ENCODE measurements at places on chromosomes 1 and 21.

- DNase-seq, result no peak
Observed at GRCh38 chr1:119040906-119041305, 52.8 kb upstream of the TBX15 start.

GRCh38 chr1:173347282-173347818 is 129.8 kb upstream of the PRDX6 start:
- DNase-seq, result no peak

DNA sequence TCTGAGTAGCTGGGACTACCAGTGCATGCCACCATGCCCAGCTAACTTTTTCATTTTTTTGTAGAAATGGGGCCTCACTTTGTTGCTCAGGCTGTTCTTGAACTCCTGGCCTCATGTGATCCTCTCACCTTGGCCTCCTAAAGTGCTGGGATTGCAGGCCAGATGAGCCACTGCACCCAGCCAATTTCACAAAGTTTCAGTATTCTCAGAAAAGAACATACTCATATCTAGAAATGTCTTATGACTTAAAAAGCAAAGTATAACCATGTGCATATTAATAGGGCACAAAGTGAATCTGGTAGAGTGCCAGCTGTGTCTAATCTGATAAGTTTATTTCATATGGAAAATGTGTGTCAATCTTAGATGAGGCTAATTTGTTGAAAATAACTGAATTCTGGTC is 87.5 kb upstream of the CACYBP start:
- DNase-seq, result no peak

- DNase-seq, result no peak
Observed at GRCh38 chr1:19006000-19006399, 49.5 kb upstream of the IFFO2 start.

- DNase-seq, result no peak
Observed at GRCh38 chr1:34479731-34480130, 275.1 kb upstream of the GJB5 start.

GRCh38 chr1:44698138-44698537 is 23.6 kb downstream of the ARMH1 start:
- DNase-seq, result no peak

DNA sequence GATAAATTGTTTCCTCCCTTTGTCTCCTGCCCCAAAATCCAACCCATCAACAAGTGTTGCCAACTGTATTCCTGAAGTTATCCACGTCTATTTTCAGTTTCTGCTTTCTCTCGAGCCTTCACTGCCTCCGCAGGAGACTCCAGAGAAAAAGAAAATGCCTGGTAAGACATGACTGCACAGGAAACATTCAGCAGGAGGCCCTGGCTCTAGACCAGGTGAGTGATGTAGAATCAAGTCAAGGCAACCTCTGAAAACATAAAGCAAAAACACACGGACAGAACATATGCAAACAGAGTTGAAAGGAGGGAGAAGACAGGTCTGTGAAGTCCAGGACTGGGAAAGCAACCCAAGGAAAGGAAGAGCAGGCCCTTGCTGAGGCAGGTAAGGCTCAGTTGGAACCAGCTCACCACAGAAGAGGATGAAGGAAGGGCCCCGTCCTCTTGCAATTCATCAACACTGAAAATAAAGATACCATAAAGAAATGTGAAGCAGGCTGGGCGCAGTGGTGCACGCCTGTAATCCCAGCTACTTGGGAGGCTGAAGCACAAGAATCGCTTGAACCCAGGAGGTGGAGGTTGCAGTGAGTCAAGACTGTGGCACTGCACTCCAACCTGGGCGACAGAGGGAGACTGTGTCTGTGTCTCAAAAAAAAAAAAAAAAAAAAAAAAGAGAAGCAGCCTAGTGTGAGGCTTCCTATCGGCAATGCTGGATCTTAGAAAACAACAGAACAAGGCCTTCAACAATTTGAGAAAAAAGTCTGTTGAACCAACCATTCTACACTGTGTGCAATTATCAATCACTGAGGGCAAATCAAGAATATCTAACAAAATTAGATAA is 8.8 kb downstream of the NOL9 start:
- no peak for DNase-seq

DNA sequence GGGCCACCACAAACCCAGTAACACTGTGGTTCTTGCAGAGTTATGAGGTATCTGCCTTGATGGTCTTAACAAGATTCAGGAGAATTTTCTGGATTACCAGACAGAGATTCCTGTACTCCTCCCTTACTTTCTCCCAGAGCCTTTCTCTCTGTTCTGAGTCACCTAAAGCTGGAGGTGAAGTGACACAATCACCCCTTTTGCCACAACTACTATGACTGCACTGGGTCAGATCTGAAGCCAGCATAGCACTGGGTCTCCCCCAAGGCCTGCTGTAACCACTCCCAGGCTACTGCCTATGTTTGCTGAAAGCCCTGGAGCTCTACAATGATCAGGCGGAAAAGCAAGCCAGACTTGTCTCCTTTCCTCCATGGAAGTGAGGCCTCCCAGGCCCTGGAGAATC is 156.7 kb upstream of the NEGR1 start:
- no peak for DNase-seq

GRCh38 chr1:210464519-210465039 is 135.9 kb downstream of the HHAT start:
- DNase-seq, result no peak

DNA sequence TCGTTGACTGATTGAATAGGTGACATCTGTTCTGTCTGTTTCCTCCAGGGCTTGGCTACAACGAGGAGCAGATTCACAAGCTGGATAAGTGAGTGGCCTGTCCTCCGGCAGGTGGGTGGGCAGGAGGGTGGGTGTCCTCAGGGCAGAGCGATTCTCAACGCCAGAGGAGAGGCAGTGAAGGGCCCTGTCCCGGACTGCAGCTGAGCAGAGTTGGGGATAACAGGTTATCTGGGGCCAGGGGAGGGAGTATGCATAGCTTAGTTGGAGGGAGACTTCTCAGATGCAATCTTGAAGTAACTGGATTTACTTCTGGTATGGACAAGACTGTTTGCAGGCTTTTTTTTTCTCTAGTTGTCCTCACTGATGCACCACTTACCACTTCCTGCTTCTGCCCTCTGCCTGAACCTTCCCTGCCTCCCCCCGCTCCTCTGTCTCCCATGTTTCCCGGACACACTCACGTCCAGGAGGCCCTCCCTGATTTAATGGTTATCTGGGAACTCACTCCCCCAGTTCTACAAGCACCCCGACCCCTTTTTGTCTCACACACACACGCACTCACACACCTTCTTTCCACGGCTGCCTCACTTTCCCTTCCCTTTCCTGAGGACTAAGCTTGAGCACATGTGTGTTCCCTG is 16.4 kb upstream of the RASSF5 start:
- DNase-seq, result no peak

- no peak for DNase-seq
Observed at GRCh38 chr1:170012920-170013319, 61.6 kb downstream of the KIFAP3 start.
